ENCODE measurements at places on chromosomes 1 and 21.
A peak's percentile ranks its signal among the peaks of the same experiment; 100 is the strongest.

GRCh38 chr1:24481101-24481500, 21.5 kb upstream of the RCAN3 start:
- peak; percentile 63 for DNase-seq

- DNase-seq = no peak
These were observed 13.8 kb downstream of the WLS start for GRCh38 chr1:68218490-68218889.

GRCh38 chr1:156639601-156640101, 2.3 kb upstream of the BCAN start:
- DNase-seq = no peak

GRCh38 chr1:176609556-176610408, 146.8 kb downstream of the PAPPA2 start:
- DNase-seq = no peak

DNA sequence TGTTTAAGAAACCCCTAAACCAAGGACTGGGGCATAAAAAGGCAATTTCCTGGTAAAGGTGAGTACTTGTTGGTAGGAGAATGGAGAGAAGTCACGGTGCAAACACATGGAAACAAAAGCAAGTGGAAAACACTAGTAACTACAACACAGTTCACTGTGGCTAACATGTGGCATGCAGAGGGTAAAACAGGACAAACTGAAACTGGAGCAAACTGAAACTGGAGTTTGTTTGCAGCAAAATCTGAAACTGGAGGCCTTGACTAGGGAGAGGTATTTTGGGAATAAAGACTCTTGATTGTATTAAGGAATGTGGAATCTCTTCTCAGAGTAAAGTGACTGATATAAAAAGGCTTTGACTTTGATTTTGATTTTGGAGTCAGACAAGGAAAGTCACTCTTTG, 376.3 kb upstream of the PRMT6 start:
- DNase-seq = no peak

- DNase-seq = no peak
These were observed 108.2 kb downstream of the VPS13D start for GRCh38 chr1:12338017-12338416.

GRCh38 chr1:50197216-50197615, 88.5 kb downstream of the ELAVL4 start:
- DNase-seq = no peak

- DNase-seq = no peak
These were observed 9.1 kb upstream of the AK2 start for GRCh38 chr1:33045814-33046213.
